ENCODE measurements at places on chromosomes 4 and X.

DNA sequence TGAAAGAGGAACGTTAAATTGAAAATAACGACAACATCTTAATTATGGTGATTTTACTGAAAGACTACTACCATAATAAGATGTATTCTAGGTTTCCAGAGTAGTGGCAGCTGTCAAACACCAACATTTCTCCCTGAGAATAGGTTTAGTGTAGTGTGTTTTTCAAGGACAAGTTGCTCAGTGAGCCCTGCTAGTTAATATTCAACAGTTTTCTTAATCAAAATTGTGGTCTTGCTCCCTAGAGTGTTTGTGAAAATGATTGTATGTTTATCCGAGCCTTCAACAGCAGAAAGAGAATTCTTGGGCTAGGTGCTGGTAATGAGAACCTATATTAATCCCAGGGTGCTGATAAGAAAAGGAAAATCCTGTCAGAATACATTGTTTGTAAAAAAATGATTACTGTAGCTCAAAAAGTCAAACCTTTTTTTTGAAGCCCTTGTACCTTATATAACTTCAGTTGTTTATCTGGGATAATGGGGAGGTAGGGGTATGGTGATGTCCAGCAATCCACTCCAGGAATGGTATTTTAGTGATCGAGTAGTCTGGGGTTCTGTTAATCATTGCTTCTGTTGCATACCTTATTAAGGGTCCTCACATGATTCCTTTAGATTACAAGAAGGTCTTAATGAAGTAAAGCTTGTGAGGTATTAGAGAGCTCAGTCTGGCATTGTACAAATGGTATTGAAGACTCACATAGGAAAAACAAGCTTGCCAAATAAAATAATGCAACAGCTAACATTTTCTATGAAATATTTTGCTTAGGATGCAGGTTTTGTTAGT, 110.7 kb downstream of the CCSER1 start:
- no peak for DNase-seq

- no peak for DNase-seq
Observed at GRCh38 chr4:183392377-183392776, 52.1 kb upstream of the CDKN2AIP start.

GRCh38 chr4:48322063-48322462, 19.3 kb upstream of the SLAIN2 start:
- DNase-seq, result no peak

DNA sequence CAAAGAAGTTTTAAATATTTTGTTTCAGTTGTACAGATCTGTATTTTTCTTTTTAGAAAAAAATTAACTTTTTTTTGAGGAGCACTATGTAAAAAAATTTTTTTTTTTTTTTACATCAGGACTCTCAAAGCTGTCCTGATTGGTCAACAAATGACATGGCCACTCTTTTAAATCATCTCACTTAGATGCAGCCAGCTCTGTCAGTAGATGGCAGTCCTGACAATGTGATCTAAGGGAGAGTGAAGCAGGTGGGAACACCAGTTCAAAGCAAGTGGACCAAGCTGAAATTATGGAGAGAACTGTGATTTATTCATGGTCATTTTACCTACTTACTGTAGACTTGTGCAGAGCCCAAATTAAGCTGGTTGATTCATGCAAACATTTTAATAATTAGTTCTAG, 174.7 kb upstream of the GPRIN3 start:
- DNase-seq, result no peak

DNA sequence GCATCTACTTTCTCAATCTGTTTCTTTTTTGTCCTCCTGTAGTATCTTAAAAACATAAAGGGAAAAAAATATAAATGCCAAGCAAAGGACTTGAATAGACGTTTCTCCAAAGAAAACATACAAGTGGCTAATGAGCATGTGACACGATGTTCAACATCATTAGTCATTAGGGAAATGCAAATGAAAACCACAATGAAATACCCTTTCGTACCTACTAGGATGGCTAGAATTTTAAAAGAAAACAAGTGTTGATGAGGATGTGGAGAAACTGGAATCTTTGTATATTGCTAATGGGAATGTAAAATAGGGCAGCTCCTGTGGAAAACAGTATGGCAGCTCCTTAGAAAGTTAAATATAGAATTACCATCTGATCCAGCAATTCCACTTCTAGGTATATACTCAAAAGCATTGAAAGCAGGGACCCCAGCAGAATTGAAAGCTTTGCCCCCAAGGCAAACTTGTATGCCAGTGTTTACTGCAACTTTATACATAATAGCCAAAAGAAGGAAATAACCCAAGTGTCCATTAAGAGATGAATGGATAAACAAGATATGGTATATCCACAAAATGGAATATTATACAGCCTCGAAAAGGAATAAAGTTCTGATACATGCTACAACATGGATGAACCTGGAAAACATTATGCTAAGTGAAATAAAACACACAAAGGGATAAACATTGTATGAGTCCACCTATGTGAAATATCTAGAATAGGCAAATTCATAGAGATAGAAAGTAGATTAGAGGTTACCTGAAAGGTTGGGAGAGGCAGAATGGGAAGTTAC, 138.3 kb downstream of the SH3KBP1 start:
- DNase-seq, result no peak

DNA sequence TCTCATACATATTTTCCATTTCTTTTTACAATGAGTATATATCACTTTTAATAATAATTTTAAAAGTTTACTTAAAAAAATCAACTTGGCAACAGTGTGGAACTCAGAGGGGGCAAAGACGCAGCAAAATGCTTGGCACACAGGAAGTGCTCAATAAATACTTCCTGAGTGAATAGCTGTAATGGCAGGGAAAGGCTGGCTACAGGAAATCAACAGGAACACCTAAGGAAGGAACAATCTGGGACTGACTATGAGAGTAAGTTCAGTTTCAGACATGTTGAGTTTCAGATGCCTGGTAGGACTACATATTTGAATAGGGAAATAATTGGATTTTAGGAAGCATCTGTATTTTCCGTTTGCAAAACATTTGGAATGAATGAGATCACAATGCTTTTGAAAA, 137.6 kb downstream of the SCLT1 start:
- no peak for DNase-seq

- DNase-seq, result no peak
Observed at GRCh38 chr4:4820261-4820660, 39.2 kb upstream of the MSX1 start.

GRCh38 chr4:102850370-102850769, 18.4 kb upstream of the CISD2 start:
- no peak for DNase-seq

DNA sequence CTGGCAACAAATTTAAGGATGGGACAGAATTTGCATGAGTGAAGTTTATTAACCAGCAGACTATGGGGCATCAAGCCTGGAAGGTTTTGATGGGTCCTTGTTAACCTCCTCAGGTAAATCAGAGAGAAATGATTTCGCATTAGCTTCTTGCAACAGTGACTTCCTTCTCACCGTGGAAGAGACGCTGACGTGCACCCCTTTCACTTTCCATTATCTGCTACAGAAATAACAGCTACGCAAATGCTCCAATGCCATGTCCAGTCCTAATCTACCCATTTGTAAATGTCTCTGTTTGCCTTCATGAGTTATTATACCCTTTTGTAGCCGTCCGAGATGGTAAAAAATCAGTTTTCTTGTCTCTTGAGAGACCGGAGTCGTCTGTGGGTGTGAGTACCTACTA, 100.3 kb downstream of the SLC34A2 start:
- no peak for DNase-seq

DNA sequence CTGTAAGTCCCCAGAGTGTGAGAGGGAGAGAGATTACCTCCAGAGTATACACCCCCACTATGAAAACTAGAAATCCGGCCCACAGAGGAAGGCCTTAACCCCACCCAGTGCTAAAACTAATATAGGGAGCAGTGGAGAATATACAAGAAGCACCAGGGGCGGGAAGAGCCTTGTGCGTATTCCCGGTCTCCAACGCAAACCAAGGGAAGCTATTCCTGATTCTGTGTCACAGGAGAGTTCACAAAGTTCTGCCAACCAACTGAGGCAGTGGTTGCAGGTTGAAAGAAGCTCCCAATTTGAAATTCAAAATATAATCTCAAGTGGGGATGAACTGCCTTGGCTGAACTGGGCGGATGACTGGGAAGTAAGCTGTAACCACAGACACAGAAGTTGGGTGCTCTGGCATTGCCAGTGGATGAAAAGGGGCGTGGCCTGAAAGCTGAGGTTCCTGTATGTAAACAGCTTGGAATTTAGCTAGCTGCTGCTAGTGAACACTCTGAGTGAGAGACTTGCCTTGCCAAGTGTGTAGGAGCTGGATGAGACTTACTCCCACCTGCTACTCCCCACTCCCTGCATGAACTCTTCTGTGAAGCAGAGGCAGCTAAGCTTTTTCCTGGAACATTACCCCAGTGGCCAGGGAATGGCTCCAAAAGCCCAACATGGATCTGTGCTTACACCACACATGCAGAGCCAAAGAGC, 32.7 kb downstream of the ELF2 start:
- no peak for DNase-seq

DNA sequence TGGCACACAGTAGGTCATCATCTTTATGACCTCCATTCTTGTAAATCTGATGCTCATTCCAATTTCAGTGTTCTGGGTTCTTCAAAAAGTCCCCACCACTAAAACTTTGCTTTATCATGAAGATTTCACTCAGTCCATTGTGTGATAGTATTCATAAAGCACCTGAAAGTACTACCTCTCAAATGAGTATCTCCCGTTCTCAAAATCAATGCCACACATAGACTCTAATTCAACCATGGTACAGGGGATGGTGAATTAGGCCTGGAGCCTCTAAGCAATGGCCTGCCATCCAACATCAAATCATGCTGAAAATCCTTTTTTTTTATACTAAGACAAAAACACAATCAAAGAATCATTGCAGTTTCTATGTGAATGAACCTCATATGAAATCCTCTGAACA, 19.4 kb upstream of the WAS start:
- no peak for DNase-seq

GRCh38 chrX:16664074-16664473, 14.1 kb downstream of the S100G start:
- no peak for DNase-seq

DNA sequence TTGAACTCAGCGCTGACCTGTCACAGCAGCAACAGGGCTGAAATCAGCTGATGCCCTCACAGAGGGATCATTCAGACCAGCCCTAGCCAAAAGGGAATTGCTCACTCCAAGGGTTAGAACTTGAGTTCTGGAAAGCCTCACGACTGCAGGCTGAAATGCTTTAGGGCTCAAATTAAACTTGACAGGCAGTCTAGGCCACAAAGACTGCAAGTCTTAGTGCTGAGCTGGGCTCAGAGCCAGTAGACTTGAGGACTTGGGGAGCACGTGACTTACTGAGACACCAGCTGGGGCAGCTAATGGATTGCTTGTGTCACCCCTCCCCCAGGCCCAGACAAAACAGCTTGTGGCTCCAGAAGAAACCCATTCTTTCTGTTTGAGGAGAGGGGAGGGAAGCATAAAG, 119.0 kb upstream of the SLC6A14 start:
- no peak for DNase-seq

DNA sequence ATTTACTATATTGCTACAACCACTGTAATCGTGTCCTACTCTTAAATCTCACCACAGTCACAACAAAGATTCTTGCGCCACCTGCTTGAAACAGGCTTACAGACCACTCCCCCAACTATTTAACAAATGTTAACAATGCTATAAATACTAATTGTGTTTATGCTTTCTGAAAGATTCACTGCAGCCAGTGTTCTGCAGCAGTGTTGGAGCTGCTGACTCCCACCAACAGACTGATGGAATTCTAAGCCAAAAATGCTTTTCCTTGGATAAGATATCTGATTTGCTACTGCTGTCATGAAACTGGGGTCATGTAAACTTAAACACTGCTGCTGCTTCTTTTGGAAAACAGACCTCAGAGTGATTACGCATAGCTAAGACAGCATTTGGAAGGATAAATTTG, 244.2 kb upstream of the MAB21L2 start:
- DNase-seq, result no peak

DNA sequence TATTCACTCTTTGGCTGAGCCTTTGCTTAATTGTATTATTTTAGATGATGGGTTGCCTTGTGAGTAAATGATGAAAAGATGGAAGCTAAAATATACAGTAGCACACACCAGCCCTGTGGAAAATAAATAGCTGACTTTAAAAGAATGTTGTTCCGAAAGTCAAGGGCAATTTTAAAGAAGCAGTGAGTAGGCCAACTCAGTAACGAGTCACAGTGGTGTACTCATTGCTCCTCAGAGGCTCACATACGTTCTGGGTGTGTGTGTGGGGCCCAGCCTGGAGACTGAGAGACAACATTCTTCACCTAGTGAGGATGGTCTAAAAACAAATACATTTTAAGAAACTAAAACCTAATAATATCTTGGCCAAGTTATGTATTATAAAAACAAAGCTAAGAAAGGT, 640.3 kb downstream of the TRIML1 start:
- no peak for DNase-seq

DNA sequence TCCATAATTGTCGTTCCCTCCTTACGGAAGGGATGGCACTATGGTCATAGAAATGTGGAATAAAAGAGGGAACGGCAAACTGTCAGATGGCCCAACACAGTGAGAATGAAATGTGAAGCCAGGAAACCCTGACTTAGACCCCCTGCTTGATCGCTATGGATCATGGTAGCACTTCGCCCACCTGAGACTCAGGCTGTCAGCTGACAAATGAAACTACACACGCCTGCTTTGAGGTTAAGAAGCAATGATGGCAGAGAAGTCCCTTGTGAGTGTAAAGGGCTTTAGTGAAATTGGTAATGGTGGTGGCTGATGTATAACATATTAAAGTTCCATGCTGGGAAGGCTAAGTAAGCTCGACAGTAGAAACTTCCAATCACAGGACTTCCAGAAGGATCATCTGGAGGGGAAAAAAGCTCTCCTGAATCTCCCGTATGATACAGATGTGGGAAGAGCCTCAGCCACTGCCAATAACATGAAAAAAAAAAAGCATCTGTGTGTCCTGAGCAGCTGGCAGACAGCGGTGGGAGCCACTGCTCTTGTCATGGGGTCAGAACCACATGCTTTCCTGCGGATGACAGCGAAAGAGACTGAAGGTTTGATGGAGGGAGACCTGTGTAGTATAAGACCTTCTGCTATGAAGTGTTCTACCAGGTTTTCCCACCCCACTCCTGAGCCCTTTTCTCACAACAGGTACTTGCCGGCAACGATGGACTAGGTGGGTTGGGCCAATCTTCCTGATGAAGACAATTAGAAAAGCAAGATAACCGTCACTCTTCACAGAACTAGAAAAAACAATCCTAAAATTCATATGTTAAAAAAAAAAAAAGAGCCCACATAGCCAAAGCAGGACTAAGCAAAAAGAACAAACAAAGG, 107.6 kb downstream of the AFAP1 start:
- no peak for DNase-seq

- DNase-seq, result no peak
Observed at GRCh38 chrX:130419263-130419662, 17.5 kb downstream of the RBMX2 start.

DNA sequence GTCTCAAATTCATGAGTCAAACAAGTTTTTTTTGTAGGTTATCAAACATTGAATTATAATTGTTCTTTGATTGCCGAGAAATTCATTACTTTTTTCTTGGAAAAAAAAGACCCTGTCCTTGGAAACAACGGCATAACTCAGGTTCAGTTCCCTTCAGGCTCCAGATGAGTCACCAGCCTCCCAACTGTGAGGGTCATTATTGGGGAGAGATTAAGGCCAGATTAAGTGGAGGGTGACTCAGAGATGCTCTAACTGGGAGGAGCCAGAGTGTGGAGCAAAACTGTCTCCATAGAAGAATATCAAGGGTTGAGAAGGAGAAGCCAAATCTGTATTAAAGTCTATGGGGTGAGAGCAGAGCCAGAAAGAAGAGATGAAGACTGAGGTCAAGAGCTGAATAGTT, 9.6 kb downstream of the ADGRG4 start:
- no peak for DNase-seq
